ENCODE measurements at places on chromosomes 3 and 15.

GRCh38 chr15:62187425-62187824 lies 22.3 kb upstream of the C2CD4B start:
- DNase-seq, result no peak

DNA sequence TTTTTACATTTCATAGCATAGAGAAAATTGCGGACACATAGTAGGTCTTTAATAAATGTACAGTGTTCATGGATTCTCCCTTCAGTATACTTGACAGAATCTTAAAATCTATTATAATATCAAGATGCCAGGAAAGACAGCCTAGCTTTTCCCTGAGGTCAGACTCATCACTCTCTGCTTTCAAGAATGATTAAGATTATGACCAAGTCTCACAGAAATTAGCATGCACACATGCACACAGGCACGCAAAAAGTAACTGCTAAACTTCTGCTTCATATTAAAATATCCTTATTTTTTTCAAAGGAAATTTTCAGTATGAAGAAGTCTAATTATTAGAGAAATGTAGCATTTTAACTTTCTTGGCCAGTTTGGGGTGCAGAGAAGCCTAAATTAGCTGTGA lies 493.8 kb upstream of the NECTIN3 start:
- no peak for DNase-seq

GRCh38 chr3:116886202-116886893 lies 176.8 kb downstream of the TUSC7 start:
- DNase-seq, result no peak

DNA sequence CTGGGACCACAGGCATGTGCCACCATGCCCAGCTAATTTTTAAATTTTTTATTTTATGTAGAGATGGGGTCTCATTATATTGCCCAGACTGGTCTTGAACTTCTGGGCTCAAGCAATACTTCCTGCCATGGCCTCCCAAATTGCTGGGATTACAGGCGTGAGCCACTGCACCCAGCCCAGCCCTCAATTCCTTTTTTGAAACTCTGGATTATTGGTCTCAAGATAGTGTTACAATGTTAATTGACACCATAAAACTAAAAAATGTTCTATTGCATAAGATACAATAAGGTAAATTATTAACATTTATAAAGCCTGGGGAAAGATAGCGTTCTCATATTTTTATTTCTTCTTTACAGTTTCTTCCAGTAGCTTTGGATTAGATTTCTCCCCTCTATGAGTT lies 3.9 kb upstream of the NFKBIZ start:
- DNase-seq, result no peak

GRCh38 chr15:69979262-69979661 lies 118.5 kb downstream of the TLE3 start:
- peak; percentile 10 for DNase-seq

- peak; percentile 73 for DNase-seq
Observed at GRCh38 chr15:69973102-69973714, 124.5 kb downstream of the TLE3 start.

GRCh38 chr3:79314544-79314943 lies 453.3 kb downstream of the ROBO1 start:
- DNase-seq, result no peak

- DNase-seq, result no peak
Observed at GRCh38 chr3:171846597-171846996, 3.4 kb downstream of the TMEM212 start.

DNA sequence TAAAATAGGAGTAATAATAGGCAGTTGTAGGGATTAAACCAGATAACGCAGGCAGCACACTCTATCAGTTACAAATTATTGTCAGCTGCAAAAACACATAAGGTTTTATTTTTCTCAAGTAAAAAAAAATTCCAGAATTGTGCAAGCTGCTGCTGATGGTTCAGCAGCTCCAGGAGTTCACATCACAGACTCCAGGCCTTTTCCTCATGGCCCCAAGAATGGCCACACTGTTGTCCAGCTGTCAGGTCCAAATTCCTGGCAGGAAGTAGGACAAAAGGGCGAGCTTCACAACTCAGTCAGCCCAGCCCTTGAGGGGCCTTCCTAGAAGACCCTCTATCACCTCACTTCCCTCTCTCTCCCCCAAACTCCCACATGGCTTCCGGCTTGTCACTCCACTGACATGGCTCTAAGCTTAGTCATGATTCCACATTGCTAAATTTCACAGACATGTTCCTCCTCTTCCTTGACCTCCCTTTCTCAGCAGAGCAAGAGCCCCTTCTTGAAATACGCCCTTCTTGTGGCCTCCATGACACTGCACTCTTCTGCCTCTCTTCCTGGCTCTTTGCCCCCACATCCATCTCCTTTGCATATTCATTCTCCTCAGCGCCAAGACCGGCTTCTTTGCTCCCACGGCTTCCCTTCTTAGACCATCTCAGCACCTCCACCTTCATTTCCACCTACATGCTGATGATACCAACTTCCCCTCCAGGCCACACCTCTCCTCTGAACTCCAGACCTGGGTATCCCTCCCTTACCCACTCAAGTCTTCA lies 27.4 kb upstream of the FAM174B start:
- DNase-seq, result no peak

DNA sequence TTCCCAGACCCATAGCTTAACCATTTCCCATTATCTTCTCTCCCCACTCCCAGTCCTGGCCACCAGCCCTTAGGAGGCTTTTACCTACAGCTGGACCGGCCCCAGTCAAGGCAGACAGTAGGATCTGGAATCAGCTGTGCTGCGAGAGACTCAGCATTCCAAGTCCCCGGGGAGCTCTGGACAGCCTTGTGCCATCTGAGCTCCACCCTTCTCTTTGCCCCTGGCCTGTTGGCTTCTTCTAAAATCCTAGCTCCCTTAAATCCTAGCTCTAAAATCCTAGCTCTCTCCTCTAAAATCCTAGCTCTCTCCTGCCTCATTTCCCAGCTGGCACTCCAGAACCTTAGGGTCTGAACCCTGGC lies 21.3 kb downstream of the MEGF11 start:
- no peak for DNase-seq

GRCh38 chr15:67403428-67404154 lies 117.3 kb upstream of the C15orf61 start:
- no peak for DNase-seq

DNA sequence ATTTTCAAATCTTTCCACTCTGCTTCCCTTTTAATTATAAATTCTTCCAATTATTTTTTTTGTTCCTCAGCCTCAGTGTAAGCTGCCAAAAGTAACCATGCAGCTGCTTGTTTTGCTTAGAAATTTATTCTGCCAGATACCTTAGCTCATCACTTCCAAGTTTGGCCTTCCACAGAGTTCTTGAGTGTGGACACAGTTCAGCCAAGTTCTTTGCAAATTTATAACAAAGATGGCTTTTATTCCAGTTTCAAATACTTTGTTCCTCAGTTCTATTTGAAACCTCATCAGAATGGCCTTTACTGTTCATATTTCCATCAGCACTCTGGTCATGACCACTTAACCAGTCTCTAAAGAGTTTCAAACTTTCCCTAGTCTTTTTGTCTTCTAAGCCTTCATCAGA lies 10.3 kb downstream of the RTP1 start:
- DNase-seq, result no peak

DNA sequence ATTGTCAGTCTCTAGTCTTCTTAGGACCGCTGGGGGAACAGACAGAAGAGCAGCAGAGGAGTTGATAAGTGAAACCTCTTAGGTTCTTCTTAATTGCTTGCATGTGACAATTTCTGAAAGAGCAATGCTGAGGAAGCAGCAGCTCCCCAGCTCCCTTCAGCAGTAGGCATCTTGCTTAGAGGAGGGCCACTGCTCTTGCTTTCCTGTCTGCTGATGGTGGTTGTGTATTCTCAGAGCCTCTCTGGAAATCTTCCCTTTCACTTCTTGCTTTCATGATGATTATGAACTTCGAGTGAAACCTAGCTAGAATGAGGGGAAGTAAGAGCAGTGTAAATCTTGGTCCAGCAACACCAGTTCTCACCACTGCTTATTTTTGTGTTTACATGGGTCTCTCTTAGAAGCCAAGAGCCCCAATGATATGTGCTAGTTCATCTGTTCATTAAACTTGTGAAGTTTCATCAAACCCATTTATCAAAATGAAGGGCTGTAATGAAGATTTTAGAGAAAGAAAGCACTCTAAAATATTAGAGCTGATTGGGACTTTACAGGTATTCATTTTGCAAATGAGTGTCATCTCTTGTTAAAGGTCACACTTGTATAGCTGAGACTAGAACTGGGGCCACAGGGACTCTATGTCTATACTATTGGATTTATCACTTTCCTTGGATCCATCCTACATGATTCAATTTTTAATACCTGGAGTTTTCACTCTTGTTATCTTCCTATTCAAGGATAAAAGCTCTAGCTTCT lies 246.7 kb downstream of the LPP start:
- DNase-seq, result no peak

DNA sequence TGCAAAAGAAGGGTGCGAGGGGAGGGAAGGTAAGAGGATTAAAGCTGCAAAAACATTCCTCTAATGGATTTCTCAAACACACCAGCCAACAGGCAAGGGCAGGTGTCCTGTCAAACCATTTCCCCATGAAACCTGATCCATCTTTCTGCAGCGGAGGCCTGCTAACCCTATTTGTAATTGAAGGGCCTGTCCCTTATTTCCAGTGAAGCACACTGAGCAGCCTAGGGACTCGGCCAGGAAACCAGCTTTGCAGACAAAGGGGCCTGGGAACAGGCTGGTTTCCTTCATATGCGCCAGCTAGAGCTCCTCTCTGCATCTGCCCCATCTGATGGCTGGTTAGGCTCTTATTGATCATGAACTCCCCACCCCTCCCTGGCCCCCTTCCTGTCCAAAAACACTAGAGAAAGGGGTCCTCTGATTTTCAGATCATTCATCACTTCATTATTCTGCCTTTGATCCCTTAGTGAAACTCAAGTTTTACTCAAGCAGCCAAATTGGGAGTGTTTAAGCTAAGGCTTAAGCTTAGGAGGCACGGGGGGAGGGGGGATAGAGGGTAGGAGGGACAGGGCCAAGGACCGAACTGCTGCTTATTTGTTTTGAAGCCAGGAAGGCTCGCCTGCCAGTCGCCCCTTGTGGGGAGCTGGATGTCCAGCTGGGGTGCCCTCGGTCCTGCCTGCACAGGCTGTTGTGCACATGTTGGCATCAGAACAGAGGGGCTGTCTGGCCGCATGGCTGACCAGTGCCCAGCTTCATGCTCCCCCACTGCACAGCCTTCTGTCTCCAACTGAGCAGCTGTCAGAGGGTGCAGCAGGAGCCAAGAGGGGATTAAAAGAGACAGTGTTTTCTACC lies 53.1 kb downstream of the BOC start:
- no peak for DNase-seq

- no peak for DNase-seq
Observed at GRCh38 chr3:59150039-59150438, 100.2 kb upstream of the CFAP20DC start.

- no peak for DNase-seq
Observed at GRCh38 chr15:73387507-73388255, 18.9 kb upstream of the HCN4 start.

DNA sequence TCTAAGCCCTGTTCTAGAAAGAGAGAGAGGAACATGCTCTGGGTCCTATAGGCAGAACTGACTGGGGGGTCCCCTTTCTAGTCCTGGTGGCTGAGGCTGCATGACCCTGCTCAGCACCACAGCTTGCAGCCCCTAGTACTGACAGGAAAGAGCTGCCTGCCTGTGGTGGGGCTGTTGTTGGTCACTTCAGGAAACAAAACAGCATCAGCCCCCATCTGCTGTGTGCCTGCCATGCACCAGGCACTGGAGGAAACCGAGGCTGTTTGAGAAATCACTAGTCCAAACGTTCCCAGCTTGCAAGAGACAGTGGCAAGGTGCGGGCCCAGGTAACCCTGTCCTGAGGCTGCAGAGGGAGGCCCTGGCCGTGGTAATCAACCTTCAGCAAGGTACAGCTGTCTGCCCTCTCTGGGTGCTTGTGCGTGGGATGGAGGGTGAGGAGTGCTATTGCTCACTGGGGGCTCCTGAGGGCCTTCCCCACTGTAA lies 90.6 kb downstream of the IQSEC1 start:
- no peak for DNase-seq

DNA sequence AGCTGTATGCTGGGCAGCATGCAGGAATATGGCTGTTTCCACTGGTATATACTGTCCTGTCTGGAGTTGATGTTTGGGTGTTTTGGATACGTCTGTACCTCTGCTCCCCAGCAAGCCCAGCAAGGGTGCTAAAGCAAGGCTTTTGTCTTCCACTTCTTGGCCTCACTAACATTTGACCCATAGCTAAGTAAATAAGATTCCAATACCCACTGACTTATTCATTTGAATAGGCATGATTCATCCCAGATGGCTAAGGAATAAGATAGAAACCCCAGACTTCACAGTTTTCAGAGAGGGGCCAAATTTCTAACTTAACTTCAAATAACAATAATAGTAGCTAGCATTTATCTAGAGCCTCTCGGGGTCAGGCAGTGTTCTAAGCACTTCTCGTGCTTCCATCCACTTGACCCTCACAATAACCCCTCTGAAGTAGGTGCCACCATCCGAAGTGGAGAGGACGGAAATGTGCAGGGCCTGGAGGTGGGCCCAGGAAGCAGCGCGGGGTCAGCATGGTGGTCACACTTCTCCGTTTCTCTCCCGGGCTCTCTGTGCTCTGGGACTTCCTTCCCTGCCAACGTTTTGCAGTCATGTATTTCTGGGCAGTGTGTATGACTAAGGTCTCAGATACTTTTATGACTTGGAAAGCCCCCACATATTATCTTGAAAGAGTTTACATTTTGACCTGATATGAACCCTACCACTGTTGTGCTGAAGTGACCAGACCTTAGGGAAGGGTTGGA lies 39.3 kb downstream of the LRRK1 start:
- no peak for DNase-seq

DNA sequence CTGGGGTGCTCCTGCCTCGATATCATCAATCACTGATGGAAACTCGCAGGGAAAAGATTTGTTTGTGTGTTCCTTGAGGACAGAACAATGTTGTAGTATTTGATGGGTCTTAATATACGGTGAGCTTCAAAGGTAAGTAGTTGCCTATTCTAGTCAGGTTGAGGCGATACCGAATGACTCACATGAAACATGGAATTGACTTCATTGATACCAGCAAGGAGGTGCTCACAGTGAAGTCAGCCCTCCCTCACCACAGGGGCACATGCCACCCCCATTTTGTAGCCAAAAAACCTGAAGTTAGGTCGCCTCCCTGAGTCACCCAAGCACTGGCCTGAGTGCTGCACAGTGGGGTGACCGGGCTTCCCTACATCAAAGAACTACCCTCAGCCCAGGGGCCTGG lies 3.7 kb upstream of the ALDH1A3 start:
- peak; percentile 51 for DNase-seq

DNA sequence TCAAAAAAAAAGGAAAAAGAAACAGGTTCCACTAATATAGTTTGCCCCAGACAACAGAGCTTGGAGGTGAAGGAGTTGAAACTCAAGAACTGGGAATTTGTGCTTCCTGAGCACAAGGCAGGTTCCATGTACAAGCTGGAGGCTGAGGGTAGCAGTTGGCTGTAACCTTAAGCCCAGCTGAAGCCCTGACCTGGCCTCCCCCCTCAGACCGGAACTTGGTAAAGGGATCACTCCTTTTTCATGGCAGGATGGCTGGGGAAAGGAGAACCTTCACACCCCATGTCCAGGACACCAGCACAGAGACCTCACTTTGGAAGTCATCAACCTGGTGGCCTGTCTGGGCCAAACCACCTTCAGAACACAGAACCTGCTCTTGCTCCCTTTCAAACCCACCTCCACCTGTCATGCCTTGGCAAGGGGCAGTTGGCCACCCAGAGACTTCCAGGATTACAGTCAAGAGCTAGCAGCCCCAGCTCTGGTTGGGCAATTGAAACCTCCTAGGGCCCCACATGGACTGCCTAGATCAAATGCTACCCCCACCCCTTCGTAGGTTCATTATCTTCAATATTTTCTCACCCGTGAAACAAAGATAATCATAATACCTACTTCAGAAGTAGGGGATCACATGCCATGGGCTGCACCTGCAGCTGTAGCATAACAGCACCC lies 3.5 kb downstream of the RPL29 start:
- no peak for DNase-seq

GRCh38 chr15:85551221-85551832 lies 170.9 kb downstream of the AKAP13 start:
- DNase-seq, result peak; percentile 21
